ENCODE measurements at places on chromosomes 1 and 21.

- H3K36me3 ChIP-seq: no peaks in the 10 kb centered on the region
- DNase-seq: no peak
- no peaks in the 10 kb centered on the region for H3K27me3 ChIP-seq
- H3K4me3 ChIP-seq: no peak overlapping the region
- H3K27ac ChIP-seq: no peak overlapping the region
These were observed 61.3 kb downstream of the GLUL start for GRCh38 chr1:182330303-182330702.

DNA sequence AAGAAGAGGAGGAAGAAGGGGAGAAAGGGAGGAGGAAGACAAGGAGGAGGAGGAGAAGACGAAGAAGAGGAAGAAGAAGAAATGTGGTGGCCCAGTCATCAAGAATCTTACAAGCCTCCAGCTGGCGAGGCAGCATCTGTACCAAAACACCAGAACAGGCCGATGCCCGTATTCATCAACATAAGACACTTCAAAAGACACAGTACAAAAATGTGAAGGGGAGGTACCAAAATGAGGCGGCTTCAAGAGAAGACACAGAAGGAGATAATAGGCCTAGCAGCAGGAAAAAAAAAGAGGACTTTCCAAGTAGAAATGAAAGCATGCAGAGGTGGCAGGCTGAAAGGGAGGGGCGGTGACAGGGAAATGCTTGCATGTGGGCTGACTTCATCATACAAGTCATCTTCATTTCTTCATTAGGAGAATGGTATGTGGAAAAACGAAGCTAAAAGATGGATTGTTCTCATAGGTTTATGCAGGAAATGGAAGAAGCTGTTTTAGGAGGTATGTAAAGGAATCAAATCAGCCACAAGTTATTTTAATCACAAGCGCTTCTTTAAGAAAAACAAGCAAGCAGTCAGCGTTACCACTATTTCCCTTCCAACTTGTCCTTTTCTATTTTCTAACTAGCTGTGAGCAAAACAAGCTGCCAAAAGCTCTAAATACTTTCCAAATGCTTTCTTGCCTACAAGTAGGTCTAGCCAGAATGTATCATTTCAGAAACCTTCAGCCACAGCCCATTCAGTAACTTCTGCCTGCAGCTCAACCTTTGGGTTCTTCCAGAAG lies 192.3 kb downstream of the SLC45A1 start:
- peak; percentile 68 for DNase-seq
- H3K4me1 ChIP-seq: peaks cover 40% of the 10 kb centered on the region
- peak overlapping the region; percentile 93 for H3K27ac ChIP-seq
- H3K27me3 ChIP-seq: no peaks in the 10 kb centered on the region
- H3K4me3 ChIP-seq: peak overlapping the region; percentile 73
- peaks cover 12% of the 10 kb centered on the region for H3K36me3 ChIP-seq

GRCh38 chr1:160362168-160362957 lies 4.5 kb upstream of the NHLH1 start:
- H3K36me3 ChIP-seq: peaks cover 9% of the 10 kb centered on the region
- no peaks in the 10 kb centered on the region for H3K4me1 ChIP-seq
- no peak for DNase-seq
- H3K27ac ChIP-seq: peak overlapping the region; percentile 59
- no peaks in the 10 kb centered on the region for H3K27me3 ChIP-seq

DNA sequence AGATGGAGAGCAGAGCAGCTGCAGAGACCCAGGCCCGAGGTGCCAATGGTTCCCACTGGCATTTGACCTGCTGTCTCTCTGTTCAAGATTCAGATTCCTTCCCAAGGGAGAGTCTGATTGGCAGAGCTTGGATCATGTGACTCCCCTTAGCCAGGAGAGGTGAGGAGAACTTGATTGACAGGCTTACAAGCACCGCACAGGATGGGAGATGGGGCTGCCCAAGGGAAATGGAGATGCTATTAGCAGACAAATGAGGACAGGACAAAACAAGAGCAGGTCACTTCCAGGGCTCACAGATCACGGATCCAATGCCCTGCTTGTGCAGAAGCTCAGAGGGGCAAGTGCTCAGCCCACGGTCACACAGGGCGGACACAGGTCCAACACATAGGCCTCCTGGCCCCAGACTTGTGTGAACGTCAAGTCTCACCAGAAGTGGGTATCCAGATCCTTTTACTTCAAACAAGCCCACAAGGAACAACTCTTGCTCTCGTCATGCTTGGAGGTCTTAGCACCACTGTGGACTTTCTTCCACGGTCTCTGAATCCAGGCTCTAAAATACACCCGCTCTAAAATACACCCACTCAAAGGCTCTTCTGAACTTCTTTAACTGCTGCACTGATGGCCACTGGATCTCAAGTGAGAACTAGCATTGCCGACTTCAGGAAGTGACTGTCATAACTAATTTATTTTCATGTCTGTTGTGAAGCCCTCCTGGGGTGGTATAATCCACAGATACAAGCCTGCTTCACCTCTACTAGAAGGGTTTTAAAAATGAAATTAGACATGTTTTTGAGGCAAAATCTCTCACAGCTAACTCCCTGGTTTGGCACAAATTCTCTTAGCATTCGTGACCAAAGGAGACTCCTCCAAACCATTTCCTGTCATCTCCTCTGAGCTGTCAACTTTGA lies 274.9 kb downstream of the RRAGC start:
- no peaks in the 10 kb centered on the region for H3K36me3 ChIP-seq
- DNase-seq: no peak
- peaks cover 28% of the 10 kb centered on the region for H3K27me3 ChIP-seq
- H3K4me1 ChIP-seq: peaks cover 12% of the 10 kb centered on the region

GRCh38 chr1:7015022-7015421 lies 229.8 kb downstream of the CAMTA1 start:
- DNase-seq: no peak
- peaks cover 4% of the 10 kb centered on the region for H3K27me3 ChIP-seq
- no peaks in the 10 kb centered on the region for H3K4me1 ChIP-seq
- H3K36me3 ChIP-seq: no peaks in the 10 kb centered on the region
- H3K4me3 ChIP-seq: no peak overlapping the region
- H3K27ac ChIP-seq: no peak overlapping the region

DNA sequence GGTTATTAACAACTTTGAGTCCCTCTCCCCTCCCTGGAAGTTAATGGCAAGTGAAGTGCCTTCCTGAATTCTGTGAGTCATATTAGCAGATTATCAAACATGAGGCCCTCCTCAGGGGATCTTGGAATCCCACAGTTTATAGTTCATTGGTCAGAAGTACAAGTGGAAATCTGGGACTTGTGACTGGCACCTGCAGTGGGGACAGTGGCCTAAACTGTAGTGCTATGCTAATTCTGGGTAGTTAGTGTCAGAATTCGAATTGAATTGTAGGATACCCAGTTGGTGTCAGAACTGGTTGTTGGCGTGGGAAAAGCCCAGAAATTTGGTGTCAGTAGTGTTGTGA lies 26.2 kb downstream of the ZYG11B start:
- H3K27ac ChIP-seq: no peak overlapping the region
- no peak for DNase-seq
- H3K36me3 ChIP-seq: no peaks in the 10 kb centered on the region
- peaks cover 8% of the 10 kb centered on the region for H3K4me1 ChIP-seq
- no peaks in the 10 kb centered on the region for H3K27me3 ChIP-seq

GRCh38 chr1:52294580-52294979 lies 71.4 kb downstream of the CC2D1B start:
- no peak overlapping the region for H3K4me3 ChIP-seq
- H3K36me3 ChIP-seq: peaks cover 2% of the 10 kb centered on the region
- no peak overlapping the region for H3K27ac ChIP-seq
- H3K4me1 ChIP-seq: no peaks in the 10 kb centered on the region

DNA sequence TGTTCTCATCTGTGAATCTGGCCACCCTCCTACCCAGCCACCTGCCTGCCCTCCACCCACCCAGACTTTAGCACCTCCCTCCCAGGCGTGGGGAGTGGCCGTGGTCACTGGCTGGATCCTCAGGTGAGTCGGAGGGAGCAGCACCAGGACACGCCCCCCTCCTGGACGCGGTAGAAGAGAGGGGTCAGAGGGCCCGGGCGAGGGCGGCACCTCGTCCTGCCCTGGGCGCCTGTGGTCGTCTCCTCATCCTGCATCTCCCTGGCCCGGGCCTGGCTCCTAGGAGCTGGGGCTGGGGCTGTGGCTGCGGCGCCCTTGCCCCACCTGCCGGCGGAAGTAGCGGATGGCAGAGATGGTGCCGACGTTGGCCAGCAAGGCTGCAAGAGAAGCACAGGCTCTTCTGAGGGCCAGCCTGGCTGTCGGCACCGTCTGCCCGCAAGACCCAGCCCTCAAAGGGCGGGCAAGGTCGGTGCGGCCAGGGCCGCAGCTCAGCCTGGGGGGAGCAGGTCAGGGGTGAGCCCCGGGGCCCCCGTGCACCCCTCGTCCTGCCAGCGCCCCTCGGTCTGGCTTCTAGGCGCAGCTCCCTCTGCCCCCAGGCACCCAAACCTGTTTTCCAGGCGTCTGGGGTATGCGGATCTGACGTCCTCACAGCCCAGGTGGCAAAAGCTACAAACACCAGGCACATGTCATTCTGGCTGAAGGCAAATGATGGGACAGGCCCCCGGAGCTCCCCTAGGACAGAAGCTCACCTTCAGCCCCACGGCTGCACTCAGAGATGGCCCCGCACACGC lies 5.8 kb downstream of the PERM1 start:
- peaks cover 15% of the 10 kb centered on the region for H3K27me3 ChIP-seq
- peak; percentile 73 for DNase-seq
- no peaks in the 10 kb centered on the region for H3K36me3 ChIP-seq
- H3K4me3 ChIP-seq: no peak overlapping the region

GRCh38 chr1:61091455-61091854 lies 9.1 kb downstream of the NFIA start:
- H3K27ac ChIP-seq: no peak overlapping the region
- H3K36me3 ChIP-seq: no peaks in the 10 kb centered on the region
- no peaks in the 10 kb centered on the region for H3K27me3 ChIP-seq
- no peak overlapping the region for H3K4me3 ChIP-seq

DNA sequence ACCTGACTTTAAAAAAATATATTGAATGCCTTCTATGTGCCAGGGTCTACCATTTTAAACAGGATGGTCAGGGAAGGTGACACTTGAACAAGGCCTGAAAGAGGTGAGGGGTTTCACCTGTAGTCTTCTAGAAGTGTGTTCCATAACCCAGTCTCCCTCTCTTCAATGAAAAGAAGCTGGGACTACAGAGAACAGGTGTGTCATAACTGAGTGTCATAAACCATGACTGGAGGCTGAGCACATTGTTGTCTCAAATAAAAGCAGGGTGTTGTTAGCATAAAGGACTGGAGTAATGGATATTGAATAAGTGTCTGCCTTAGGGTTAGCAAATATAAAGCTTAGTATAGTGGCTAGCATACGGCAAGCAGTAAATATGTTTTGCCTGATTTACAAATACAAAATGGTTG lies 65.4 kb downstream of the SYDE2 start:
- H3K27ac ChIP-seq: no peak overlapping the region
- DNase-seq: no peak
- H3K27me3 ChIP-seq: peaks cover 3% of the 10 kb centered on the region
- H3K4me3 ChIP-seq: no peak overlapping the region
- no peaks in the 10 kb centered on the region for H3K36me3 ChIP-seq
- no peaks in the 10 kb centered on the region for H3K4me1 ChIP-seq

- H3K36me3 ChIP-seq: peaks cover 5% of the 10 kb centered on the region
- H3K4me1 ChIP-seq: peaks cover 8% of the 10 kb centered on the region
- H3K27me3 ChIP-seq: no peaks in the 10 kb centered on the region
- H3K27ac ChIP-seq: no peak overlapping the region
- DNase-seq: no peak
These were observed 5.1 kb downstream of the HOOK1 start for GRCh38 chr1:59819566-59820438.

GRCh38 chr1:21068937-21069336 lies 107.8 kb downstream of the EIF4G3 start:
- no peaks in the 10 kb centered on the region for H3K27me3 ChIP-seq
- no peak overlapping the region for H3K4me3 ChIP-seq
- peaks cover 2% of the 10 kb centered on the region for H3K36me3 ChIP-seq
- no peaks in the 10 kb centered on the region for H3K4me1 ChIP-seq
- H3K27ac ChIP-seq: no peak overlapping the region

DNA sequence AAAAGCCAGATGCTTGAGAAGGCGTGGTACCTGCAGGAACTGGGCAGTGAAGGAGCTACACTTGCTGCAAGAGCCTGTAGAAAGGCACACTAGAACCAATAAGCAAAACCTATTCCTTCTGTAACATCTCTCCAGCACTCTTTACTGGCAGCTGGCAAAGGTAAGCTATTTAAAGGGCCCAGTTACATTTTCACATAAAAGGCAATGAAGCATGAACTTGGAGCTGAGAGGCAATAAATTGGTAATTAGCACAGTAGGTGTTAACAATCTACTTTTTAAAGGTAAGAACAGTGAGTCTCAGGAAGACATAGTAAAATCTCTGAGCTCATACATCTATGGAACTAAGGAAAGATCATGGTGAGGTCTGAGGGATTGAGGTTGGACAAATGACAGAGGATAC lies 167.1 kb upstream of the OLFM3 start:
- no peak for DNase-seq
- H3K27ac ChIP-seq: no peak overlapping the region
- H3K4me1 ChIP-seq: no peaks in the 10 kb centered on the region

DNA sequence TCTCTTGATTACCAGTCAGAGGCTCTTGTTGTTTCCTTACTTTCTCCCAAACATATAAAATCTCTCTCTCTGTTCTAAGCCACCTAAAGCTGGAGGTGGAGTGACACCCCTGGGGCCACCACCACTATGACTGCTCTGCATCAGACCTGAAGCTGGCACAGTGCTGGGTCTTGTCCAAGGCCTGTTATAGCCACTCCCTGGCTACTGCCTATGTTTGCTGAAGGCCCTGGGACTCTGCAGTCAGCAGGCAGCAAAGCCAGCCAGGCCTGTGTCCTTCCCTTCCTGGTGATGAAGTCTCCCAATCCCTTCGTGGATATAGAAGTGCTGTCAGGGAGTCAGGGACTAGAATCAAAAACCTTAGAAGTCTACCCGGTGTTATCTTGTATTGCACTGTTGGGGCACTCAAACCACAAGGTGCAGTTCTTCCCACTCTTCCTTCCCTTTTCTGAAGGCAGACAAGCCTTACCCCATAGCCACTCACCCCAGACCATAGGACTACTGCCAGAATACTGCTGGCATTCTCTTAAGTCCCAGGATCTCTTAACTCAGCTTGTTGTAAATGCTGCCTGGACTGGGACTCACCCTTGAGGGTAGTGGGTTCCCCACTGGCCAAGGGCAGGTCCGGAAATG lies 103.1 kb downstream of the RPS6KC1 start:
- H3K4me1 ChIP-seq: no peaks in the 10 kb centered on the region
- DNase-seq: no peak
- H3K27me3 ChIP-seq: no peaks in the 10 kb centered on the region
- H3K36me3 ChIP-seq: peaks cover 20% of the 10 kb centered on the region

DNA sequence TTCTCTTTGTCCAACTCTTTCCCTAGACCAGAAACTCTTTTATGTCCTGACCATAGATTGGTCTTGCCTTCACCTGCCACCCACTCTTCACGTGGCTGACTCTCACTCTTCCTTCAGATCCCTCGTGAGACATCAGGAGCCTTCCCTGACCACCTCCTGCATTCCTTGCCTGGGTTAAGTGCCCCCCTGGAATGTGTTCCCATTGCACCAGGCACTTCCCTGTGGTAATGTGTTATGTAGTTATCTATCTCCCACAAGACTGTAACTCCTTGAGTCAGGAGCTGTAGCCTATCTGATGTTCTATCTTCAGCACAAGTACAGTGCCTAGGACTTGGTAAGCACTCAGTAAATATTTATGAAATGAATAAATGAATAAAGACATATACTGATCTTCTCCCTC lies 111.2 kb upstream of the CTTNBP2NL start:
- H3K36me3 ChIP-seq: no peaks in the 10 kb centered on the region
- H3K4me3 ChIP-seq: no peak overlapping the region
- H3K4me1 ChIP-seq: no peaks in the 10 kb centered on the region
- H3K27ac ChIP-seq: no peak overlapping the region
- peaks cover 20% of the 10 kb centered on the region for H3K27me3 ChIP-seq

- H3K27me3 ChIP-seq: no peaks in the 10 kb centered on the region
- H3K27ac ChIP-seq: no peak overlapping the region
- H3K4me3 ChIP-seq: no peak overlapping the region
These were observed 453 bp downstream of the TFF3 start for GRCh38 chr21:42314616-42315295.
